ENCODE measurements at places on chromosomes 7 and 10.
A peak's percentile ranks its signal among the peaks of the same experiment; 100 is the strongest.

GRCh38 chr7:83681200-83681778 is 32.4 kb upstream of the SEMA3E start:
- no peak overlapping the region for H3K27ac ChIP-seq
- no peaks in the 10 kb centered on the region for H3K36me3 ChIP-seq
- H3K27me3 ChIP-seq = no peaks in the 10 kb centered on the region
- no peak for DNase-seq

DNA sequence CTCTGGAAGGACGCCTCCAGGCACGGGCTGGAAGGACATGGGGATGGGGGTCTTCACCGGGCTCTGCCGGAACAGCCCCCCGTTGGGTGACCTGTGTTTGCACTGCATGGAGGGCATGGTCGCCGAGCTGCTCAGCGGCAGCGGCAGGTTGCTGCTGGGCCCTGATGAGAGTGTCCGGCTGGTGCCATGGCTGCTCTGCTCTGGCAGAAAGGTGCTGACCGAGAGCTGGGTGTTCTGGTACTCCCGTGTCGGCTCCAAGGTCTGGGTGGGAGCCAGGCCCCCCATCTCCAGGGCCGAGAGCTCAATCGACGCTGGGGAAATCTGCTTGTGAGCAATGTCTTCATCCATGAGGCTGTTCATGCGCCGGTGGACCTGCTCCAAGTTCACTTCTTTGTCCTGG is 764.3 kb downstream of the GRID1 start:
- DNase-seq = no peak
- peaks cover 12% of the 10 kb centered on the region for H3K4me1 ChIP-seq
- H3K27ac ChIP-seq = no peak overlapping the region
- H3K36me3 ChIP-seq = no peaks in the 10 kb centered on the region

GRCh38 chr10:113993489-113993991 is 50.1 kb upstream of the ADRB1 start:
- DNase-seq = no peak
- H3K27ac ChIP-seq = no peak overlapping the region
- no peak overlapping the region for H3K4me3 ChIP-seq
- H3K4me1 ChIP-seq = no peaks in the 10 kb centered on the region

GRCh38 chr7:28573651-28574301 is 161.5 kb downstream of the CREB5 start:
- H3K4me3 ChIP-seq = no peak overlapping the region
- no peak for DNase-seq
- no peaks in the 10 kb centered on the region for H3K36me3 ChIP-seq
- H3K4me1 ChIP-seq = peaks cover 5% of the 10 kb centered on the region
- no peak overlapping the region for H3K27ac ChIP-seq

GRCh38 chr7:118846977-118847376 is 622.5 kb downstream of the ANKRD7 start:
- H3K27me3 ChIP-seq = no peaks in the 10 kb centered on the region
- H3K36me3 ChIP-seq = no peaks in the 10 kb centered on the region
- DNase-seq = no peak
- no peaks in the 10 kb centered on the region for H3K4me1 ChIP-seq
- H3K4me3 ChIP-seq = no peak overlapping the region

GRCh38 chr7:7185371-7185989 is 3.1 kb downstream of the C1GALT1 start:
- no peak overlapping the region for H3K27ac ChIP-seq
- no peak for DNase-seq
- H3K27me3 ChIP-seq = peaks cover 2% of the 10 kb centered on the region
- H3K36me3 ChIP-seq = no peaks in the 10 kb centered on the region

GRCh38 chr10:93075369-93076221 is 1.9 kb downstream of the CYP26A1 start:
- no peak for DNase-seq
- no peaks in the 10 kb centered on the region for H3K36me3 ChIP-seq
- no peak overlapping the region for H3K27ac ChIP-seq
- H3K4me3 ChIP-seq = peak overlapping the region; percentile 28

DNA sequence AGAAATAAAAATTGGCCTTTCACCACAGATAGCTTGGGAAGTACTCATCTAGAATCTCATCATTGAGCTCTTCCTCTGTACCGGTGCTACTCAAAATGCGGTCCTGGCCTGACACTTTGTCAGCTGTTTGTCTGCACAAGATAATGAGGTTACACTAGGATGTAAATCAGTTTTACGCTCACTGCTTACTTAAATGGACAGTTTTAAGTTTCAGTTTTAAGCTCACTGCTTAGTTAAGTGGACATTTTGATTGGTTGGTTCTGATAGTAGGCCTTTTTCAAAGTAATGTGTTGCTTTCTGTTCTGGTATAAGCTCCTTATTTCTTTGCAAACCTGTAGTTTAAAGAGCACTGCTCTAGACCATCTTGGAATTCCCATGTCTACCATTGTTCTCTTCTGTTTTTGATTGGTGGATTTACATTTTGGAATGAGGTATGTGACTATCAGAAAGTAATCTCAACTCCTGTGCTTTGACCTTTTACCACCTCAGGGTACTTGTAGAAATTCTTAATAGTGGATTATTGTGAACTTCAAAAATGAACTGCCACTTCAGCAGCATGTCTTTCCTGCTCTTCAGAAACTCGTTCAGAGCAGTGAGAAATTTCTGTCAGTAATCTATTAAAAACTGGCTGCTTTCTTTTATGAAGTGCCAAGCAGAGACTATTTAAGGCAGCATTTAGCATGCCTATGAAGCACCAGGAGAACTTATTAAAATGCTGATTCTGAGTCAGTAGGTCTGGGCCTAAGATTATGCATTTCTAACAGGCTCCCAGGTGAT is 55.0 kb downstream of the C1GALT1 start:
- peaks cover 6% of the 10 kb centered on the region for H3K4me1 ChIP-seq
- no peak overlapping the region for H3K27ac ChIP-seq
- no peak for DNase-seq

DNA sequence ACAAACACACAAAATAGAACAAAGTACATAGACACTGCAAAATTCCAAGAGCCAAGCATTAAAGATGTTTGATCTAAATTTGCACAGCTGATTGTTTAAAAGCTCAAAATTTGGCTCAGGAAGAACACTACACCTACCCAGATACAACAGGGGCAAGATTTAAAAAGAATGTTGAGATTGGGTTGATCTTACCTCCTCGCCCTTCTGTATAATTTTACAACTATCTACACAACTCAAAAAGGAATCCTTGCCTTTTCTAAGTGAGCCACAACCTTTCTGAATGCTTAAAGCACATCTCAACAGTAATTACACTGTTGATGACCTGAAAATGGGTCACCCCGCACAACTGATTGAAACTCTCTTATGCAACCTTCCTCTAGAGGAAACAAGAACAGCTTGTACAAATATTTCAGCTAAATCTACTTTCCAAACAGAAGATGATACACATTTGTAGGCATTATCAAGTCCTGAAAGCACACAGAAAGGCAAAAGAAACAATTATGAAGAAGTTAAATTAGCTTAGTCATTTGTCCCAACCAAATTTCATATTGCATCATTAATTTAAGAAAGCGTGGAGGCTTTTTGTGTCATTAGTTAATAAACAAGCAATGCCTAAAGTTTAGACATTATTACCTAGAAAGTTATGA is 75.5 kb downstream of the UBE2H start:
- H3K27me3 ChIP-seq = no peaks in the 10 kb centered on the region
- no peak overlapping the region for H3K27ac ChIP-seq

DNA sequence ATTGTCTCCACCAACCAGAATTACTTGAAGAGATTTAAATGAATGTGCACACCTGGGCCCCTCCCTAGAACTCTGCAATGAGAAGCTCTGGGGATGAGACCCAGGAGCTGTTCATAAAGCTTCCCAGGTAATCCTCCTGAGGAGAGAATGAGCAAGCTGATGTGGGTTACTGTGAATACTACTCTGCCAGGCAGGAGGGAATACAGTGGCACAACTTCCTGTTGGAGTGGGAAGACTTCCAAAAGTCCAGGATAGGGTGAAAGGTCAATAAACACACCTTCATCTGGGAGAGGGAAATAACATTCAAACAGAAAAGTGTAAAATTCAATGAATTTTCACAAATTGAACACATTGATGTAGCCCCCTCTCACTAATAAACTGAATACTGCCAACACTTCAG is 351.4 kb downstream of the ABCA13 start:
- no peaks in the 10 kb centered on the region for H3K27me3 ChIP-seq
- no peak for DNase-seq
- H3K4me3 ChIP-seq = no peak overlapping the region
- H3K36me3 ChIP-seq = no peaks in the 10 kb centered on the region
- H3K27ac ChIP-seq = no peak overlapping the region

DNA sequence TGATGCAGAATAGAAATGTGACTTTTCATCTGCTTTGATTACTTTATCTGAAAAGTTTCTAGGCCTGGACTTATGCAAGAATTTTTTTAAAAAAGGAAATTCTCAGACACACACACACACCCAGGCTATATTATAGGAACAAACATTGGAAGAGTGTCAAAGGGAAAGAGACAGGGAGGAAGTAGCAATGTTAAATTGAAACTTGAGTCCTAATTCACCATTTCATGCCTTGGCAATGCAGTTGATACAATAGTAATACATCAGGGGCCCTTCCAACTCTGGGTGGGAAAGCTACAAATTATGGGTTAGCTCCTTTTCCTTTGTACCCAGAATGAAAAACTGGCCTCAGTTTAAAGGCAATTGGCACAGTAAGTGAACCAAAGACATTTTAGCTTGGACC is 258.0 kb upstream of the LYZL1 start:
- peaks cover 20% of the 10 kb centered on the region for H3K4me1 ChIP-seq
- no peak overlapping the region for H3K4me3 ChIP-seq
- no peaks in the 10 kb centered on the region for H3K36me3 ChIP-seq
- H3K27ac ChIP-seq = no peak overlapping the region
- H3K27me3 ChIP-seq = no peaks in the 10 kb centered on the region

DNA sequence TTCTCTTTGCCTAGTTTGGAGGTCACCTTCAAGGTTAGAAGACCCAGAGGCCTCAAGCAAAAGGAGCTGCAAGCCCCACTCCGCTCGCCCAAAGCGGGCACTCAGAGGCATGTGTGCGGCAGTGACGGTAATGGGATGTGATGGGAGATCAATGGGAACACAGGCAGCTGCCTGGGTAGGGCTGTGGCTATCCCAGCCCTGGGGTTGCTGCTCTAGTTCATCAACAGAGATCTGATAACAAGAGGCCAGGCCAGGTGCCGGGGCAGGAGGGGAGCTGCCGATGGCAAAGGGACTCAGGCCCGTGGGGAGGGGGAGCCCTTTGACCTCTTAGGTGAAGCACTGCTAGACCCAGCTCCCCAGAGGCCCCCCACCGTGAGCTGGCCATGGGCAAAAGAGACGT is 52.0 kb upstream of the GNA12 start:
- H3K27me3 ChIP-seq = no peaks in the 10 kb centered on the region
- H3K4me1 ChIP-seq = no peaks in the 10 kb centered on the region
- no peaks in the 10 kb centered on the region for H3K36me3 ChIP-seq

DNA sequence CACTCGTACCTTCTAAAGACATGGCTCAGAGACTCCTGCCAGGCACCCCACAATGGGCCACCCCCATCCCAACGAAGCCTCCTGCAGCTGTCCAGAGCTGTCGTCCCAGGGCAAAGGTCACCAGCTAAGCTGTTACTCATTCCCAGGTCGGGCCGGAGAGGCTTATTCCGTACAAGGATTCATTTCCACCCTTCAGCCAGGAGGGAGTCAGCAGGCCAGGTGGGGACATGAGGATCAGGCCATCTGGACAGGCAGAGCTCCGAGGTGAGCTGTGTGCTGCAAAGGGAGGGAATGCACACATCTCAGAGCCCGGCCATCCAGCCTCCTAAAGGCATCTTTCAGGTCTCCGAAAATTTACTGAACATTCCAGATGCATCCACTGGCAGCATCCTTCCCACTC is 63.9 kb upstream of the NANOS1 start:
- H3K27me3 ChIP-seq = no peaks in the 10 kb centered on the region
- DNase-seq = no peak
- H3K27ac ChIP-seq = no peak overlapping the region
- no peak overlapping the region for H3K4me3 ChIP-seq

DNA sequence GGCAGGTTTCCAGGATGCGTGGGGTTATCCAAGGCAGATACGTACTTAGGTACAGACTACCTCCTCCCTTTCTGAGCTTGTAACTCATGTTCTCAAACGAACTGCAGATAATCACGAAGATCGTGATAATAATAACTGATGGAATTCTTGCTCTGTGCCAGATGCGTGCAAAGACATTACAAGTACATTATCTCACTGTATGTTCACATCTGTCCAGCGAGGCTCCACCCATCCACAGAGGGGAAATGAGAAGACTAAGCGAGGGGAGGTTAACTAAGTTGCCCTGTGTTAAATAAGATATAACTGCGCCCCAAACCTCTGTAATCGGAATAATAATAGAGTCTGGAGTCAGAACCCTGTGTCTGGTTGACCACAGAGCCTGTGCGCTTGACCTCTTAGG is 1.9 kb downstream of the GALNT17 start:
- H3K36me3 ChIP-seq = no peaks in the 10 kb centered on the region
- H3K4me3 ChIP-seq = peak overlapping the region; percentile 90
- H3K27me3 ChIP-seq = peaks cover 52% of the 10 kb centered on the region
- peaks cover 20% of the 10 kb centered on the region for H3K4me1 ChIP-seq
- no peak overlapping the region for H3K27ac ChIP-seq

DNA sequence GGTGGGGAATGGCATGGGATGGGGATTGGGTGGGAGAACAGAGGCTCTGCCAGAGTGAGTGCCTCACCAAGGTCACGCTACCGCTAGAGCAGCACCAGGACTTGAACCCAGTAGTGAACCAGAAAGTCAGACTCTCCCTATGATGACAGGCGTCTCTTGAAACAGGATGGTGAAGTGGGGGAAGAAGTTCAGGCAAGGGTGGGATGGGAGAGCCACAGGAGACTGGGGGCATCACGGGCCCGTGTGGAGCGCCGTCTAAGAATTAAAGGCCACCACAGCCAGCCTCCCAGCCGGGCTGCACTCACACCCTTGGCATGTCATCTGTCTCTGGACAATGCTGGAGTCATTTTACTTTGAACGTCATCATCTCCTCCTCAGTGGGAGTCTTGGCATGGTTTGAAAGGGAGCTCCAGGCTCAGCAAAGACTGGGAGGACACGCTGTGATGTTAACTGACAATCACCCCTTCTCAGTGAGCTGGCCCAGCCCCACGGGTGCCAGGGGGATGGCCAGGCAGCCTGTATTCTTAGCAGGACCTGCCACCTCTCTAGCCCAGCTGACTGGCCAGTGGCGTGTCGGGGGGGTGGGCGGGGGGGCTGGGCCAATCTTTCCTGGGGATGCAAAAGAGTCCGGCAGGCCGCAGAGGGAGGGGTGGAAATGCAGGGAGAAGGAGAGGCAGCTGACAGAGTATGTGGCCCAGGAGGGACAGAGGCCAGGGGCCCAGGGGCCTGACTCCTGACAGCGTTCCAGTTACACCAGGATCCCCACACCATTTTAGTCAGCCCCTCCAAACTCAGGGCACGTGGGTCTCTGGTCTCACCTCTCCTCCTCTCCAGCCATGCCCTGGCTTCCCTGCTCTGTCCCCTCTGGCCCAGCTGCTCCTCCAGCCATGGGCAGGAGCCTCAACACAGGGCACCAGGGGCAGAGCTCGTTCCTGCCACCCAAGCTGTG is 96.2 kb downstream of the VOPP1 start:
- no peaks in the 10 kb centered on the region for H3K27me3 ChIP-seq
- H3K27ac ChIP-seq = peak overlapping the region; percentile 81
- no peak for DNase-seq

DNA sequence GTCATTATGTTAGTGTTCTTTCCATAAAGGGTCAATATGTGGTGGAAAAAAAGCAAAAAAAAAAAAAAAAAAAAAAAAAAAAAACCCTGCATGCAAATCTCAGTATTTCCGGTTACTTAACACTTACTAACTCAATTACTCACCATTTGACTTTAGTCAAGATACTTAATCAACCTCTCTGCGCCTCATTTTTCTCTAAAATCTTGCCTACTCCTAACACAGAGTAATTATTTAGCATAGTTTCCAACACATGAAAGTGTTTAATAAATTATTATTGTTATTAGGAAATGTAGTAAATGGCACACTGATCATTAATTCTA is 27.8 kb downstream of the PPP1R3A start:
- H3K27ac ChIP-seq = no peak overlapping the region
- no peak for DNase-seq
- H3K4me3 ChIP-seq = no peak overlapping the region
- H3K4me1 ChIP-seq = no peaks in the 10 kb centered on the region
- H3K36me3 ChIP-seq = no peaks in the 10 kb centered on the region
